Left cardiac atrium (tissue), 4 donors: ENCODE measurements at places on chromosomes 1 and 21. TPM values are rescaled to one million over a fixed set of nuclear protein-coding genes. Genes with fewer than 3 reads are reported as not detected.

Gene RPE65
- total RNA-seq: not detected

Gene PDC
- total RNA-seq: not detected

Gene WLS
- 92.2 TPM for total RNA-seq

Gene INSRR
- total RNA-seq: 0.05 TPM

Gene CD48
- 5.5 TPM for total RNA-seq

Gene GNAT2
- not detected for total RNA-seq

Gene CHD5
- total RNA-seq: 0.39 TPM

Gene SPATA21
- total RNA-seq: not detected

Gene FHAD1
- 0.47 TPM for total RNA-seq

Gene OR2T4
- total RNA-seq: not detected

Gene CAMK1G
- total RNA-seq: not detected

Gene KCNK2
- not detected for total RNA-seq

Gene CATSPERE
- 0.71 TPM for total RNA-seq

Gene ZYG11A
- total RNA-seq: not detected

Gene PYHIN1
- total RNA-seq: 0.59 TPM

Gene KRTAP11-1
- total RNA-seq: not detected

Gene RAVER2
- total RNA-seq: 16.3 TPM

Gene SPRR2F
- total RNA-seq: not detected

Gene ACTL8
- not detected for total RNA-seq

Gene NCAM2
- 4.8 TPM for total RNA-seq

Gene LCE3E
- total RNA-seq: not detected

Gene SPRR2A
- total RNA-seq: not detected

Gene HHIPL2
- total RNA-seq: 0.37 TPM

Gene CCDC17
- 1.2 TPM for total RNA-seq

Gene GPR52
- total RNA-seq: 1.5 TPM

Gene ANKRD34A
- total RNA-seq: 0.94 TPM

Gene MYBPH
- total RNA-seq: not detected

Gene FAM163A
- 0.27 TPM for total RNA-seq

Gene NEK2
- 0.18 TPM for total RNA-seq

Gene SPTA1
- total RNA-seq: 0.03 TPM

Gene INPP5B
- 19.7 TPM for total RNA-seq

Gene KRTAP19-1
- total RNA-seq: not detected

Gene MPL
- 0.65 TPM for total RNA-seq

Gene COL6A1
- total RNA-seq: 247 TPM

Gene PRAMEF25
- total RNA-seq: not detected

Gene EPHA10
- 0.16 TPM for total RNA-seq

Gene PTPN22
- 1.0 TPM for total RNA-seq

Gene COL9A2
- 1.2 TPM for total RNA-seq

Gene LAMTOR2
- total RNA-seq: 48.9 TPM

Gene OR14K1
- not detected for total RNA-seq

Gene OR2L5
- total RNA-seq: not detected

Gene RGS16
- total RNA-seq: 1.5 TPM

Gene GBP2
- total RNA-seq: 16.1 TPM

Gene SLAMF6
- total RNA-seq: 1.4 TPM

Gene HES2
- total RNA-seq: 0.37 TPM

Gene S100A8
- total RNA-seq: 201 TPM

Gene CLCA4
- total RNA-seq: not detected

Gene DAB1
- 0.91 TPM for total RNA-seq

Gene ITLN2
- 0.97 TPM for total RNA-seq

Gene CPTP
- total RNA-seq: 32.5 TPM

Gene SIPA1L2
- total RNA-seq: 57.1 TPM

Gene LRRC8B
- 6.9 TPM for total RNA-seq

Gene TCP10L
- total RNA-seq: 1.9 TPM

Gene OR2G6
- not detected for total RNA-seq

Gene TRIM58
- total RNA-seq: 0.60 TPM

Gene CCDC190
- not detected for total RNA-seq

Gene SMIM1
- 25.4 TPM for total RNA-seq

Gene CASQ2
- 603 TPM for total RNA-seq

Gene NBPF19
- 6.3 TPM for total RNA-seq

Gene SYT6
- total RNA-seq: not detected
